ENCODE measurements at places on chromosomes 12 and 14.
A peak's percentile ranks its signal among the peaks of the same experiment; 100 is the strongest.

- no peaks in the 10 kb centered on the region for H3K27me3 ChIP-seq
- no peak overlapping the region for H3K4me3 ChIP-seq
- H3K4me1 ChIP-seq = no peaks in the 10 kb centered on the region
- DNase-seq = no peak
These were observed 142.3 kb upstream of the TMCC3 start for GRCh38 chr12:94792693-94793092.

GRCh38 chr12:16523951-16524331 lies 82.0 kb downstream of the LMO3 start:
- no peaks in the 10 kb centered on the region for H3K4me1 ChIP-seq
- no peaks in the 10 kb centered on the region for H3K27me3 ChIP-seq
- H3K36me3 ChIP-seq = no peaks in the 10 kb centered on the region
- DNase-seq = no peak
- no peak overlapping the region for H3K4me3 ChIP-seq
- H3K27ac ChIP-seq = no peak overlapping the region

DNA sequence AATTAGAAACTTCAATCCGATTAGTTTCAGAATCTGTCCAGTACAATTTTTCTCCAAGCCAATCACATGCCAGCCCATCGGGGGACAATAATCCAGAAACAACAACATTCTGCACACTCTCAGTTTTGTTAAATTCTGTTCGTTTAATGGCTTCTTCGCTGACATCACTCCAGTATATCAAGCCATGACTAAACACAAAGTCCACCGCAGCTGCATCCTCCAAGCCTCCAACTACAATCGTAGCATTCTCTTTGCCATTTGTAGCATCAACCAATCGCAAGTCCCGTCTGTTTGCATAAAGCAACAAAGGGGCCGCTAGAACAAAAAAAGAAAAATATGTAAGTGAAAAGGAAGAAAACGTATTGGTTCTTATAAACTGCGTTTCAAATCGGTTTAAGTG lies 22.5 kb downstream of the LRP6 start:
- no peak overlapping the region for H3K4me3 ChIP-seq
- no peaks in the 10 kb centered on the region for H3K4me1 ChIP-seq
- H3K27ac ChIP-seq = no peak overlapping the region

- H3K27me3 ChIP-seq = no peaks in the 10 kb centered on the region
- DNase-seq = peak; percentile 19
- H3K4me1 ChIP-seq = no peaks in the 10 kb centered on the region
- H3K27ac ChIP-seq = no peak overlapping the region
These were observed 22.4 kb downstream of the FAM222A start for GRCh38 chr12:109735825-109736551.

DNA sequence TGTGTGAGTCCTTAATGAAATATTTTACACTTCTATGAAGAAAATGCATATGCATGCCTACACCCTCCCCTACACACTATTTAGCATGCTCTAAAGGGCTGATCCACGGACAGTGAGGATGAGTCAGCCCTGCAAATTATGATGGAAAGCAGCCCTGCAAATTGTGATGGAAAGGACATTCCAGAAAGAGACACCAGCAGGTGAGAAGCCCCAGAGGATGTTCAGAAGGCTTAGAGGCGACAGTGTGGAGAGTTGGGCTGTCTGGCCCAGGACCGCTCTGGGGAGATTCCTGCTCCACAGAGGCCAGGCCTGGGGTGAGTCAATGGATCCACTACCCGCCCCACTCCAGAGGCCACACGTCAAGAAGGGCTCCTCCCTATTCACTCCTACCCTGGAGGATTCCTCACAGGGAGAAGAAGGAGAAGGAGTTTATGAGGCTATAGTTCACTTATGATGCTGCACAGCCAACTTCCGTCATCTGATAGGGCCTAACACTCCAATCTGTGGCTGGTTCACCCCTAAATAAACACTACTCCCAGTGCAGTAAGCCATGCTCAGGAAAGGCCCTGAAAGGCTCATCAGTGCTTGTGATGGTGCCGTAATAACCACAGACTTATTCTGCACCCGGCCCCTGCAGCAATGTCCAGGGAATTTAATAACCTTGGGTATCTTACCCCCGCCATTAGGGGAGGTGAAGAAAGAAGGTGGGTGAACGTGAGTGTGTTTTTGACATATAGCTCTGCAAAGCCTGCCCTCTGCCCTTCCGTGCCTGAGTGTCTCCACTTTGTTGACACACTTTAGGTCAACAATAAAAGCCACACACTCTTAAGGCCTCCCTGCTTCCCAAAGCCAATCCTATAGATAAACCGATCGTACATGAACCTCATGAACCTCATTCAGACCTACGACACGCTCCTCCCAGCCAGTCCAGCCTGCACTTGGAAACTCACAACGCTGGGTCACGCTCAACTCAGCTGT lies 46.4 kb downstream of the CLMN start:
- no peaks in the 10 kb centered on the region for H3K36me3 ChIP-seq
- no peak overlapping the region for H3K27ac ChIP-seq
- no peaks in the 10 kb centered on the region for H3K4me1 ChIP-seq
- no peaks in the 10 kb centered on the region for H3K27me3 ChIP-seq
- no peak overlapping the region for H3K4me3 ChIP-seq
- DNase-seq = no peak

DNA sequence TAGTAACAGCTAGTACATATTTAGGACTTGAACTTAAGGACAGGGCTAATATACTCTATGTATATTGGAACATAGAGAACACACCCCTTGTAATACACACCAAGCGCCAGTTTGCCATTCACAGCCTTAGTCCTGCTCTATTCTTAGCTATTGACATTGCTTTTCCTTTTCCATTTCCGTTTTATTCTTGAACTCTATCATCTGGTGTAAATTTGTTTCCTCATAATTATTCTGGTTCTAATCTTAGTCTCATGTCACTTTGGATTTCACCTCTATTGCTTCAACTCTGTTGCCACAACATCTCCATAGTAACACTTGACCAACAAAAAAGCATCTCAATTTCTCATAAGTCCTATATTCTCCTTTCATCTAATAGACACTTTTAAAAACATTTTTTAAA lies 225.7 kb downstream of the PHLDA1 start:
- DNase-seq = no peak
- peak overlapping the region; percentile 67 for H3K27ac ChIP-seq
- H3K36me3 ChIP-seq = no peaks in the 10 kb centered on the region
- H3K4me1 ChIP-seq = peaks cover 5% of the 10 kb centered on the region

- no peak for DNase-seq
- no peaks in the 10 kb centered on the region for H3K4me1 ChIP-seq
- H3K36me3 ChIP-seq = no peaks in the 10 kb centered on the region
- H3K4me3 ChIP-seq = no peak within 1 kb of the TSS
These were observed at the start of gene PROX2 for GRCh38 chr14:74875941-74876913. Gene PROX2, minus strand, starts transcription at chr14:74876145. Its CDS starts 12,311 bp downstream, at chr14:74863834.

- H3K36me3 ChIP-seq = no peaks in the 10 kb centered on the region
- H3K4me1 ChIP-seq = no peaks in the 10 kb centered on the region
- no peak for DNase-seq
- H3K27me3 ChIP-seq = no peaks in the 10 kb centered on the region
- H3K27ac ChIP-seq = no peak overlapping the region
These were observed 244.0 kb upstream of the SFSWAP start for GRCh38 chr12:131466932-131467331.

DNA sequence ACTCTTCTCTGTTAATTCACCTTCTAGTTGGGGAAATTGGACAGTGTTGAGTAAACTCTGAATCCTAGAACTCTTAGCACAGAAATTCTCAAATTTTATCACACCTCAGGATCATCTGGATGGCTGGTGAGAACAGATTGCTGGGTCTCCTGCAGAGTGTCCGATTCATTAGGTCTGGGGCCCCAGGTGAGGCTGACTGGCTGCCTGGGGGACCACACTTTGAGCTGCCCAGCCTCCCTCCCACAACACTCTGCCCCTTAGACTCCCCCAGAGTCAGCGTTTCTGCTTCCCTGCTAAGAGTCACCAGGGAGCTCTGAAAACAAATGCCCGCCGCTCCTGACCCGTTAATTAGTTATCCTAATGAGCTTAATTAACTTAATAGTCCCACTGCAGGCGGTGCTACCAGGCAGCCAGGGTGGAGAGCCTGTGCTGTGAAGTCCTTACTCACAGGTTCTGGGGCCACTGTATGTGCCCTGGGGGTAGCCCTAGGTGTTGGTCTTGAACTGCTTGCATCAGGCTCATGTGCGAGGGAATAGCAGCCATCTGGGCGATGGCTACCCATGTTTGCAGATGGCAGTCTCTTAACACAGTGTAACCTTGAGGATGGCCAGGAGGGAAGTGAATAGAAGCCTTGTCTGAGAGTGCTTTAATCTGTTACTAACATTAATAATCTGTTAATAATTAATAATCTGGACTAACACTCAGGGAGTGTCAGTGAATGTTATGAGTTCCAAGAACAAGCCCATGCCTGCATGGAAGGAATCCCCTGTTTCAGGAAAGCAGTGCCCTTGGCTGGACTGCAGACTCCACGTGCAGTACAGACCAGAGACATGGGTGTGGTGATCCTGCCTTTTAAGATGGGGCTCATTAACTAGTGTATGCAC lies 35.6 kb downstream of the AACS start:
- H3K4me3 ChIP-seq = no peak overlapping the region
- no peak overlapping the region for H3K27ac ChIP-seq
- no peaks in the 10 kb centered on the region for H3K4me1 ChIP-seq

All from ascending aorta (tissue), 2 donors.